Amniotic stem cell (primary cell): ENCODE measurements at places on chromosomes 3 and 15.

- no peak for DNase-seq
Observed at GRCh38 chr3:89223188-89223587, 115.8 kb downstream of the EPHA3 start.

DNA sequence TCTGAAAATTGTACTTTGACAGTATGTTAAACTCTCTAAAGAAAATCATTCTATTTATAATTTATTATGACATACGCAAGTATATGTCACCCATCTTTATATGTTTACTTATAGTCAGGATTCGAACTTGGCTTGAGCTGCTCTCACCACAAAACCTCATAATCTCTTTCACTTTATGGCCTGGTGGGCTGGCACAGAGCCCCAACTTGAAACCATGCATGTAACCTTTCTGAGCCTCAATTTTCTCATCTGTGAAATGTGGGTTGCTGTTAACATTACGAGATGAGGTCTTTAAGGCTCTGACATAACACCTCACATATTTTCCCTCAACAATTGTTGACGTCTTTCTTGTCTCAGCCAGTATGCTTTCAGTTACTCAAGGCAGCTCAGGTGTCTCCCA, 69.4 kb upstream of the PFN2 start:
- DNase-seq: no peak

- DNase-seq: no peak
Observed at GRCh38 chr3:64924961-64925360, 237.2 kb upstream of the ADAMTS9 start.

GRCh38 chr3:75272691-75273090, 391.4 kb upstream of the FRG2C start:
- DNase-seq: peak; percentile 38

GRCh38 chr3:72816862-72817355, 31.3 kb downstream of the SHQ1 start:
- DNase-seq: no peak

- DNase-seq: no peak
Observed at GRCh38 chr15:83959477-83959876, 276.1 kb upstream of the GOLGA6L4 start.

DNA sequence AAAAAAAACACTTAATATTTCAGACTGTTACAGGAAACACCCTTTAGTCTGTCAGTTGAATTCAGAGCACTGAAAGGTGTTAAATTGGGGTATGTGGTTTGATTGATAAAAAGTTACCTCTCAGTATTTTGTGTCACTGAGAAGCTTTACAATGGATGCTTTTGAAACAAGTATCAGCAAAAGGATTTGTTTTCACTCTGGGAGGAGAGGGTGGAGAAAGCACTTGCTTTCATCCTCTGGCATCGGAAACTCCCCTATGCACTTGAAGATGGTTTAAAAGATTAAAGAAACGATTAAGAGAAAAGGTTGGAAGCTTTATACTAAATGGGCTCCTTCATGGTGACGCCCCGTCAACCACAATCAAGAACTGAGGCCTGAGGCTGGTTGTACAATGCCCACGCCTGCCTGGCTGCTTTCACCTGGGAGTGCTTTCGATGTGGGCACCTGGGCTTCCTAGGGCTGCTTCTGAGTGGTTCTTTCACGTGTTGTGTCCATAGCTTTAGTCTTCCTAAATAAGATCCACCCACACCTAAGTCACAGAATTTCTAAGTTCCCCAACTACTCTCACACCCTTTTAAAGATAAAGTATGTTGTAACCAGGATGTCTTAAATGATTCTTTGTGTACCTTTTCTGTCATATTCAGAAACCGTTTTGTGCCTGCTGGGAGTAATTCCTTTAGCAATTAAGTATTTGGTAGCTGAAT, 17.9 kb downstream of the TMEM43 start:
- no peak for DNase-seq

DNA sequence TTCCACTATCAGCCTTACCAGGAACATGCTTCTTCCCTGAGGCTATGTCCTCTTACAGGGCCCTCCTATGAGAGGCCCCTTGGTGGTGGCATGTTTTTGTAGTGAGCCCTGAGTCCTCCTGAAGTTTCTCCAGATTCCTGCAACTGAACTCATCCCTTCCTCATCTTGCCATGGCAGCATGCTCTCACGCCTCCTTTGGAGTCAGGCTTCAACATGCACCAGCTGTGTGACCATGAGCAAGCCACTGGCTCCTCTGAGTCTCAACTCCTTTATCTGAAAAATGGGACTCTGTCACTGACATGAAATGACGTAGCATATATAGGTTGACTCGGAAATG, 216.3 kb upstream of the TLE3 start:
- no peak for DNase-seq

GRCh38 chr3:19972054-19972453, 25.2 kb downstream of the RAB5A start:
- DNase-seq: peak; percentile 8

GRCh38 chr3:38574411-38575278, 74.8 kb downstream of the SCN5A start:
- no peak for DNase-seq
